ENCODE measurements at places on chromosomes 16 and 17.

DNA sequence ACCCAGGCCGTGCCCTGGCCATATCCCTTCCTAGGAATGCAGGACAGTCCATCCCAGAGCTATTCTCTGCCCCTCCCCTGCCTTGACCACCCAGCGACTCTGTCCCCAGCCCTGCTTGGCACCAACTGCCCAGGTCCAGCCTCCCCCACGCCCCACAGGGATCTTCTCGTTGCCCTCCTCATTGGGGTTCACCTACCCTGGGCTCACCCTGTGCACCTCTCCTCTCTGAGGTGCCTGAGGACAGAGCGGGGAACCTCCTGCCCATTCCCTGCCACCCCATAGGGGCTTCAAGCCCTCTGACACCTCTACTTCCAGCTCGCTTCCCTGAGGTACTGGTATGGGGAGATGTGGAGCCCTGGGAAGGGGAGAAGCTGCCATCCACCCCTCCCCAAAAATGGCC lies 6.2 kb upstream of the MPP2 start:
- no peak for DNase-seq

DNA sequence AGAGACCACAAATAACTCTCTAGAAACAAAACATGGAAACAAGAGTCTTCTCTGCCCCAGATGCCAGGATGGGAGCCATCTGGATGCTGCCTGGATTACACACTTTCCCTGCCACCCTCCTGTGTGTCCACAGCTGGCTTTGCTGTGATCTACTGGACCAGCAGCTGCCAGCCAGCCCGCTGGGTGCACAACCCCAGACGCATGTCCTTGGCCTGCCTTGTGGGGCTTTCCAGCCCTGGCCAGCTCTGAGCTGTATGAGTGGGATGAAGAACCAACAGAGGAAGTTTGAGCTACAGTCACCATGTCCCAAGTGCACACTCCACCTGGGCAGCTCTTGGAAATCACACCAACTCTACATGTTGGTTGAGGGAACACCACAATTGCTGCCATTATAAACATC lies 57.0 kb upstream of the TNRC6C start:
- no peak for DNase-seq

GRCh38 chr17:17732444-17732843 lies 51.2 kb downstream of the RAI1 start:
- DNase-seq: no peak

- peak; percentile 56 for DNase-seq
These were observed 5.1 kb downstream of the CYB5D1 start for GRCh38 chr17:7862692-7863437.
